ENCODE measurements at places on chromosomes 7 and 10.

DNA sequence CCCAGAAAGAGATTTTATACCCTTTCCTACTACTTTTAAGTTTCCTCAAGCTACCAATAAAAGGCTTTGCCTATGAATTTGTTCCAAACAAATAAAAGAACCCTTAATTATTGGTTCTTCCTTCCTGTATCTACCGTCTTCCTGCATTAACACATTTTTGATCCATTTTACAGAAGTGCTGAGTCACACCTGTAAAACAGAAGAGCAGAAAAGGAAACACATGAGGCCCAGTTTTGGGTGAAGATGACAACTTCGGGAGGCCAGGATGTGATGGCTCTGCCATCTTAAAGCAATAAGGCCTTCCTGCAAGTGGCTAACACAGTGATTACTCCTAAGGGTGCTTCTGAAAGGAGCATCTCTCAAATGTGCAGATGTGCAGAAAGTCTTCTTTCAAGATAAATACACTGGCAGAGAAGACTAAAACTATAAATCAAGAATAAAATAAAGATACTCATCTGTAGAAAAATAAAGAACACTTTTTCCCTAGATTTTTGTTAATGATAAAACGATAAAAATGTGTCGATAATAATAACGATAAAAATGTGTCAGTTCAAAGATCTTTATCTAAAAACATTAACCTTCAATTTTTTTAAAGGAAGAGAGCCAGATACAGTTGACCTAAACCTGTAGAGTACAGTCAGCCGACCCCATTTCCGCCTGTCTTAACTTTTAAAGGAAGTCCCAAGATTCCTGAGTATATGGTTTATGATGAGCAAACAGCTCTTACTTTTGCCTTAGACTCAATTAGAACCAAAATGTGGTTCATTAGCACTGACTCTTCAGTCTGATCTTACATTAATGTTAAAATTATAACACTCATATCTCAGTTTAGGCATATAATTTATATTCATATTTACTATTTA lies 108.6 kb downstream of the UBE2H start:
- DNase-seq, result peak; percentile 20

- DNase-seq, result no peak
Measured at GRCh38 chr10:79060641-79061255, 8.0 kb upstream of the ZMIZ1 start.

- no peak for DNase-seq
Measured at GRCh38 chr7:88075216-88075615, 141.2 kb downstream of the ADAM22 start.

GRCh38 chr7:69259445-69259844 lies 338.8 kb upstream of the AUTS2 start:
- no peak for DNase-seq

- DNase-seq, result no peak
Measured at GRCh38 chr10:88392222-88392621, 190.9 kb downstream of the RNLS start.

DNA sequence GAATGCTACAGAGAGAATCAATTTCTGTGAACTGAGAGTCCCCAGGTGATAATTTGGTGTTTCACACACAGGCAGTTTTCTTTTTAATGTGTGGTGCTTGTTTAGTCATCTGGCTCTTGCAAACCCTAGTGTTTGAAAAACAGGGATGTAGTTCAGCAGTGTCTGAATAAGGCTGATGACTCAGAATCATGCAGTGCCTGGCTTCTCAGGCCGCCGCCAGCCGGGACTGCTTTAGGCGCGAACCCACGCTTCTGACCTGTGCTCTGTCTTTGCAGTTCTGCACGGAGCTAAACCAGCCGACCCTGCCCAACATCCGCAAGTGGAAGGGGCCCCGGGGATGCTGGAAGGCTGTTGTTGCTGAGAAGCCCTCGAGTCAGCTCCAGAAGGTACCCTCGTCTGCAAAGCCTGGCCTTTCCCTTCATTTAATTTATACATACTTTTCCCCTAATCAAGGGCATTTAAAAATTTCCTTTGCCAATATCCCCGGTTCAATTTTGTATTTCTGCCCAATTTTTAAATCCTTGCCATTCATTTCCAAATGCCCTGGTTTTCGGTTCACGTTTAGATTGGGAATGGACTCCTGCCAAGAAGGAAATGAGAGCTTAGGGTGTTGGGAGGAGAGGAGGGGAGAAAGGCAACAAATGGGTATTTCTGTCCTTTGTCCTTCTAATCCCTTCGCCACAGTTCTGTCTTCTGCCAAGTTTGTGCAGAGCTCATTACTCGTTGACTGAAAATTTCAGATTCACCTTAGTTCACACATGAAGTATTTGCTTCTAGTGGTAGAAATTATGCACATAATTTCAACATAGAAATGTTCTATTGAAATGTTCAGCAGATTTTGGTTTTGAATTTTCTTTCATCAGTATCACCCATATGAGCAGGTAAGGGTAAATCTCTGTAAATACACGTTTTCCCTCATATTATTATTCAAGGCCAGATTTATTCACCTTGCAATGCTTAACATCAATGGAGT lies 108.5 kb upstream of the ANLN start:
- no peak for DNase-seq

- no peak for DNase-seq
Measured at GRCh38 chr10:76972541-76972940, 665.1 kb downstream of the KCNMA1 start.

DNA sequence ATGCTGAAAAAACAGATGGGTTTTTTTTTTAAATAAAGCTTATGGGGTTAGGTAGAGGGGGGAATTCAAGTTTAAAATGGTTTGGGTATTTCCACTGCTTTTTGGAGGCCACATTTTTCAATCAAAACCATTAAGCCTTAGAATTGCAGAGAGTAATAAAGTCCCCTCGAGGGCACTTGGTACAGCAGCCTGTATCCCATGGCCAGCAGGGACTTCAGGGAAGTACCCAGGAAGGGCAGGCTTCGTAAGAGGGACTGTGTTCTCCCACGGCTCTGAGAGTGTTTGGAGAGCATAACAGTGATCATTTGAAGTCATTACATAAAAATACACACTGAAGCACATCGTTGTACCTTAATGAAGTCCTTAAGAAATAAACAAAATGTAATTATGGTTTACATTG lies 432.7 kb downstream of the DPP6 start:
- DNase-seq, result no peak

- DNase-seq, result no peak
Measured at GRCh38 chr7:22213081-22213480, 143.9 kb downstream of the RAPGEF5 start.

GRCh38 chr10:13317474-13317873 lies 17.6 kb upstream of the PHYH start:
- DNase-seq, result no peak

- DNase-seq, result peak; percentile 77
Measured at GRCh38 chr10:72319416-72320254, 35.1 kb downstream of the DNAJB12 start.

DNA sequence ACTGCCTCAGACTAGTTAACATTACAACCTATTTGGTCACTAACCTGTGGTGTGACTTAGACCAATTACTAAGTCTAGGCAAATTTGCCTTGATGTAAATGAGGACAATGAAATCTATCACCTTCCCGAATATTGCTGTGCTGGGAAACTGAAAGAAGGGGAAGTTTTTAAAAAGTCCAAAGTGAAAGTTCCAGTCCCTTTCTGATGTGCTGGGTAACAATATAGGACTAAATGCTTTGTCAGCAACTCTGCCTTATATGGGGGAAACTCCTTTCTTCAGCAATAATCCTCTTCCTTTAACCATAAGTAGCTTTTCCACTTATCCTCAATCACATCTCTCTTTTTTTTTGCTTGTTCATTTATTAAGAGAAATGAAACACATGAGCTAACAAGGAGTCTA lies 3.9 kb downstream of the PIK3AP1 start:
- no peak for DNase-seq

GRCh38 chr10:109374215-109374614 lies 549.1 kb downstream of the XPNPEP1 start:
- DNase-seq, result no peak

- DNase-seq, result no peak
Measured at GRCh38 chr10:69837261-69837660, 35.6 kb downstream of the COL13A1 start.

DNA sequence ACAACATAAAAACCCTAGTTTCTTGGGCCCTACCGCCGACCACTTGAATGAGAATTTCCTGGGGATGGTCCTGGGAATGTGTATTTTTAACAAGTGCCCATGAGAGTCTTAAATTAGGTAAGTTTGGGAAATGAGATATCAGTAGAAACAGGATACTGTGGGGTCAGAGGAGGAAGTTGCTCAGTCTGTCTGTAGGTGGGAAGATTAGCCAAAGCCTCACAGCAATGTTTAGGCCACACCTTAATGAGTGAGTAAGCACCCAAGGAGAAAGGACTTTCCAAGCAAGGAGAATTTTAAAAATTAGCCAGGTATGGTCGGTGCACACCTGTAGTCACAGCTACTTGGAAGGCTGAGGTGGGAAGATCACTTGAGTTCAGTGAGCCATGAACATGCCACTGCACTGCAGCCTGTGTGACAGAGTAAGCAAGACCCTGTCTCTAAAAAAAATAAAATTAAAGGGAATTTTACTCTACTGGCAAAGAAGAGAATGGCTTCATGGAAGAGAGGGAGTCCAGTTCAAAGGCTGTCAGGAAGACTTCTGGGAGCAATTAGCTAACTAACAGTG lies 31.9 kb downstream of the PAPSS2 start:
- DNase-seq, result peak; percentile 46

GRCh38 chr10:4602764-4603491 lies 223.1 kb upstream of the AKR1E2 start:
- no peak for DNase-seq

GRCh38 chr10:23540401-23541030 lies 101.6 kb downstream of the OTUD1 start:
- peak; percentile 21 for DNase-seq

GRCh38 chr7:19932549-19933249 lies 159.3 kb upstream of the TMEM196 start:
- DNase-seq, result no peak

DNA sequence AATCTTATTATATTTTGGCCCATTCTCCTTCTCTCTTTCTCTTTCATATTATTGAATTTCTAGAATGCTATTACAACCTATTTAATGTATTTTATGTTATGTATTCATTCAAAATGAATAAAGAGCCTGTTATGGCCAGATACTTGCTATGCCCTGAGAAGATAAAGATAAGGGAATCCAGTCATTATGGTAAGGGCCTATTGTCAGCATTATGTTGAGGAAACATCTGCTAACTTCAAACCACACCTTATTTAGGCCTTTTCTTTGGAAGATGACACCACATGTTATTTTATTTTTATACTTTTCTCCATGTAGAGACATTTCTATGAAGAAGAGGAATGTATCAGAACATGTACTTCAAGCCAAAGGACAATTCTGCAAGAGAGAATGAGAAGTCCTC lies 60.5 kb upstream of the MPP7 start:
- peak; percentile 69 for DNase-seq

DNA sequence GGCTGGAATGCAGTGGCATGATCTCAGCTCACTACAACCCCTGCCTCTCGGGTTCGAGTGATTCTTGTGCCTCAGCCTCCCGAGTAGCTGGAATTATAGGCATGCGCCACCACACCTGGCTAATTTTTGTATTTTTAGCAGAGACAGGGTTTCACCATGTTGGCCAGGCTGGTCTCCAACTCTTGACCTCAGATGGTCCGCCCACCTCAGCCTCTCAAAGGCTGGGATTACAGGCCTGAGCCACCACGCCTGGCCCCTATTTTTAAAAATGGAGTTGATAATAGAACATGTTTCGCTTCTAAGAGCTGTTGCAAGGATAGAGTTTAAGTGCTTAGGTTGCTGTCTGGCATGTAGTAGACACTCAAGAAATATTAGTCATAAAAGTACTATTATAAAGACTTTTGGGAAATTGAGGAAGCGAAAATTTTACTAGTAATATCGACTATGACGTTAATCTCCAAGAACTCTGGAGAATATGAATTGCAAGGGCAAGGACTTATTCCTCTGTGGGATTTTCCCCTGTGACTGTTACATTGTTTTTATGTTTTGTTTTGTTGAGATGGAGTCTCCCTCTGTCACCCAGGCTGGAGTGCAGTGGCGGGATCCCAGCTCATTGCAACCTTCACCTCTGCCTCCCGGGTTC lies 7.9 kb downstream of the GTF2I start:
- no peak for DNase-seq

All from hematopoietic multipotent progenitor cell (in vitro differentiated cells).